SK-N-MC (cell line): ENCODE measurements at places on chromosomes 5 and 9.

GRCh38 chr9:129124506-129125069, 13.4 kb downstream of the PTPA start:
- DNase-seq, result no peak

- no peak for DNase-seq
These were observed 67.1 kb downstream of the COL5A1 start for GRCh38 chr9:134708672-134709038.

DNA sequence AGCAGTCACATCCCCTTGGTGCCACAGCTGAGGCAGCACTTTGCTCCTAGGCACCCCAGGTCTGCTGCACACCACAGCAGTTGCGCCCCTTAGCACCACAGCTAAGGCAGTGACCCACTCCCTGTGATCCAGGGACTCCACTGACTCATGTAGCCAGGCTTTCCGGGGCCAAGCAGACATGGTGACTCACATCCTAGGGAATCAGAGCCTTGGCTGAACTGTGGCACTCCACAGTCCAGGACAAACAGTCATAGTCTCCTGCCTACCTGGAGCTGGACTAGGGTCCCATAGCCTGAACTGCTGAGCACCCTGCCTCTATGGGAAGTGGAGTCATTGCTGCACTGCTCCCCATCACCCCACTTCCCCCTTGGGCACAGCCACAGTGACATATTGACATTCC, 338.7 kb downstream of the NPR3 start:
- DNase-seq, result no peak

GRCh38 chr5:66013397-66013796, 87.0 kb downstream of the ERBIN start:
- DNase-seq, result no peak

DNA sequence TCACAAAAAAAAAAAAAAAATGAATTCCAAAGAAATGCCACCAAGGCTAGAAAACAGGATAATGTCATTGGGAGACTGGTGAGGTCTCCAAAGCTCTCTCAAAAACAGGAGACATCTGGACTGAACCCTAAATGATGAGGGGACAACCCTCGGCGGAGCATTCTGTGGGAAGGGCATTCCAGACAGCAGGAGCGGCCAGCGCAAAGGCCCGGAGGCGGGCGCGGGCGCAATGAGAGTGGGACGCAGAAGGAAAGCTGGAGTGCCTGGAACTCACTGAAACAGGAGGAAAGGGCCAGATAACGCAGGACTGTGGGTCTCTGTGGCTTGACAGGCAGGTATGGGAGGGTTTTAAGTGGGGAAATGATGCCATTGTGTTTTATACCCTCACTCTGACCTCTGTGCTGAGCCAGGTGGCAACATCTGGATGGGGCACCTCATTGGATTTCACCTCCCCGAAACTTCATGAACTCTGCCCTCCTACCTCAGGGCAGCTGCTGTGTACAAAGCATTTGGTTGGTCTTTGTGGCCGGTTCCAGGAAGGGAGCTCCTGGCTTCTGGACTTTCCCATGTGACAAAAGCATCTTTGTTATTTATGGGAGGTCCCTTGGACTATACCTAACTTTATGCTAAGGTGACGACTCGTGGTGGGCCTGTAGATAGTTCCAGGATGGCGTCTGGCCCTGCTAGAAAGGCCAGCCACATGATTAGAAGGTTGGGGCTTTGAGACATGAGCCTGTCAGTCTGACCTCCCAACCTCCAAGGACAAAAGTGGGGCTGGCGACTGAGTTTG, 11.5 kb upstream of the MAPK9 start:
- no peak for DNase-seq

GRCh38 chr5:119358901-119359603, 3.2 kb downstream of the TNFAIP8 start:
- no peak for DNase-seq

DNA sequence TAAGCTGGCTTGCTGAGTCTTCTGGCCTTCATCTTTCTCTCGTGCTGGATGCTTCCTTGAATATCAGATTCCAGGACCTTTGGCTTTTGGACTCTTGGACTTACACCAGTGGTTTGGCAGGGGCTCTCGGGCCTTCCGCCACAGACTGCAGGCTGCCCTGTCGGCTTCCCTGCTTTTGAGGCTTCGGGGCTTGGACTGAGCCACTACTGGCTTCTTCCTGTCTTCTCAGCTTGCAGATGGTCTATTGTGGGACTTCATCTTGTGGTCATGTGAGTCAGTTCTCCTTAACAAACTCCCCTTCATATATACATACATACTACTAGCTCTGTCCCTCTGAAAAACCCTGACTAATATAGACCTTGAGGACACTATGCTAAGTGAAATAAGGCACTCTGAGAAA, 78.3 kb upstream of the SSBP2 start:
- DNase-seq, result no peak

DNA sequence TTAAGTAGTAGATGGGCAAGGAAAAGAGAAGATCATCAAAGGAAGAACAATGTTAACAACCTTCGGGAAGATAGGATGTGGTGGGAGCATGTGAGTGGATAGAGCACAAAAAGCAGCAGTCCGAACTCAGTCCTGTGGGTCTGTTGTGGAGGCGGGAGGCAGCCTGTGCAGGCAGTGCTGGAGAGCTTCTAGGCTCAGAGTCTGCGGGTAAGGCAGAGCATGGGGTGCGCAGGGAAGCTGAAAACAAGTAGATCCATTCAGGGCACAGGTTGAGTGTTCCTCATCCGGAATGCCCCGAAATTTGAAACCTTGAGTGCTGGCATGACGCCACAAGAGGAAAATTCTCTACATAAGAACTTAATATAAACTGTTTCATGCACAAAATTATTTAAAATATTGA, 84.9 kb downstream of the PPIC start:
- DNase-seq, result no peak

DNA sequence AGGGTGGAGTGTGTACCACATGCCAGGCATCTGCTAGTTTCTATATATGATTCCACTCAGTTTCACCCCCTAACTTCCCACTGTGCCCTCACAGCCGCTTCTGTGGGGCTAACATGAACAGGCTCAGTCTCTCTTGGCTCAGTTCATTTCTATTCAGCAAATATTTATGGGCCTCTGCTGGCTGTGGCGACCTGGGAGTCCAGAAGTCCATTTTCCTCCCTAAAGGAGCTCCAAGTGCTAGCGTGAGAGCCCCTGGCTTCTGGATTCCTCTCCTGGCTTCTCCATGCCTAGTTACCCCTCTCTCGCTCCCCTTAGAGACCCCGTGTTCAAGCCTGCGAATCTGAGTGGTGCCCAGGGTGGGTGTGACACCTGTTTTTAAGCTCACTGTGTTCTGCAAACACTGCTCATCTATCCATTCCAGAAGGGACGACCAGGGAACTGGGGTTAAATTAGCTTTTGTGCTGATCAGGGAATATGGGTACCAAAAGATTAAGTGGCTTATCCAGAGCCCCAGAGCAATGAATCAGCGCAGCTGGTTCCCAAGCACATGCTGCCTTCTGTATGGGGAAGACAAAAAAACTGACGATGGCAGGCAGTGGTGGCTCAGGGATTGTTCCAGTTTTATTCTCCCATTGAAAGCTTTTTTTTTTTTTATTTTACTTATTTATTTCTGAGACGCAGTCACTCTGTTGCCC, 57.6 kb downstream of the HMCN2 start:
- no peak for DNase-seq

DNA sequence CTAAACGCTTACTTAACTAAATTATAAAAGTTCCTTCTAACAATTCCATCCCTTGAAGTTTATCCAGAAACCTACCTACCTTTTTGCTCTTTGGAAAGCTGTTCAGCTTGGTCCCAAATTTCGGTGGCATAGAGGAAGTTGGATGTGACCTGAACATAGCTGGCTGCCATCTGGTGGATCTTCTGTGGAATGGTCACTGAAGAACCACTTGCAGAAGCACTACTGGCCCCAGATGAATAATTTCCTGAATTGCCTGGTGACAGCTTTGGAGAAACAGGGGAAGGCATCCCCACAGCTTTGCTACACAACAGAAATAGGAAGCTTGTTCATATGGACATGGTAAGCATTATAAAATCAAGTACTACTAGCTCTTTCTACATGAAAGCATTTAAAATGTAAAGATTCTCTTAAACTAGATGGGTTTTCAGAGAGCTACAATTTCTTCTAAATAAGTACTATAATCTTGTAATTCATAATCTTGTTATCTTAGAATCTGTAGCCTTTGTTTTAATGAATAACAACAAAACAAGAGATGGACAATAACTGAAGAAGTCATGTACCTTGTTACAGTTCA, 9.9 kb downstream of the LEAP2 start:
- DNase-seq, result no peak

- DNase-seq, result no peak
These were observed 12.8 kb upstream of the NUP214 start for GRCh38 chr9:131112374-131113154.
